ENCODE measurements at places on chromosomes 5 and 9.
A peak's percentile ranks its signal among the peaks of the same experiment; 100 is the strongest.

- no peak for DNase-seq
Observed at GRCh38 chr9:97572892-97573365, 60.2 kb downstream of the TSTD2 start.

DNA sequence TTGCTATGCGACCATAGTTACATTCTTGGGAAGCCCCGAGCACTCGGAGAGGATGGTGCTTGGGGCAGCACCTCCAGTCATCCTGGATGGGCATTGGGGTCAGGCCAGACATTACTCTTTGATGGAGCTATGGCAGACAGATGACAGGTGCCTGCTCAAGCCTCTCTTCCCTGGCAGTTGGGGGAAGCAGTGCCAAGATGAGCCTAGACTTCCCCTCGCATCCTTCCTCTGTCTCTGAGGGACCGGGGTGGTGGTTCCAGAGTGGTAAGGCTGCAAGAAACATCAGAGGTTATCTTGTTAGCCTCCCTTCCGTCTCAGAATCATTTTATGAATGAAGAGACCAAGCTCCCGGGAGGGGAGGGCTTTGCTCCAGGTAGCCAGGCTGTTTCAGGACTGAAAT is 2.8 kb upstream of the HMCN2 start:
- no peak for DNase-seq

DNA sequence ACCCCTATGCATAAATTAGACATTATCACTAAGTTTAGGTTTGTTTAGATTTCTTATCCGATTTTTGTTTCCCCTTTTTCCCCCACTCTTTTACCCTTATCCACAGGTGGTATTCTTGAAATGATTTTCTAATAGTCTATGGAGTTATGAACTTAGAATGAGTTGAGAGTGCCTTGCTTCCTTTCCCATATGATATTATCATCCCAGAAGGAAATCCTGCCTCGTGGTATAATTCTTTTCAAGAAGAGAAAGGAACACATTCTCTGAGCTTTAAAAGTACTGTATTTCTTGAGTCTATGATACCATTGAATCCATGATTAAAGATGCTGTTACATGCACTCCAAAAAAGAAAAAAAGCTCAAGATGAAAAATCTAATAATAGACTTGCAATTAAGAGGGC is 76.9 kb upstream of the ADAMTSL1 start:
- DNase-seq, result no peak

GRCh38 chr5:152529440-152529839 is 124.4 kb upstream of the NMUR2 start:
- no peak for DNase-seq

- DNase-seq, result peak; percentile 33
Observed at GRCh38 chr5:127425868-127426267, 91.6 kb upstream of the PRRC1 start.

DNA sequence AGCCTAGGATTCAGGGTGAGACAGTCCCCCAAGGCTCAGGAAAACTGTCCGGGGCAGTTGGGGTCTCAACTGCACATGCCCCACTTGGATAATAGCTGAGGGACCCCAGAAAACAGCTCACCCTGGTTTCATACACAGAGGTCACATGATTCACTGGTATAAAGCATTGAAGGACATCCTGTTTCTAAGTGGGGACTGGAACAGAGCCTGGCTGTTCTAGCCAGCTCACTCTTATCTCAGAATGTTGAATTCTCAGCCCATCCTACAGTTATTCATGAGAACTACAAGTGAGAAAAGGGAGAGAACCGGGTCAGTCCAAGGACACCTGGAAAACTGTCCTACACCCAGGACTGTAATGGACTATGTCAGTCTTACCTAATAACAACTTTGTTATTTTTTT is 170.9 kb downstream of the FGF1 start:
- no peak for DNase-seq

DNA sequence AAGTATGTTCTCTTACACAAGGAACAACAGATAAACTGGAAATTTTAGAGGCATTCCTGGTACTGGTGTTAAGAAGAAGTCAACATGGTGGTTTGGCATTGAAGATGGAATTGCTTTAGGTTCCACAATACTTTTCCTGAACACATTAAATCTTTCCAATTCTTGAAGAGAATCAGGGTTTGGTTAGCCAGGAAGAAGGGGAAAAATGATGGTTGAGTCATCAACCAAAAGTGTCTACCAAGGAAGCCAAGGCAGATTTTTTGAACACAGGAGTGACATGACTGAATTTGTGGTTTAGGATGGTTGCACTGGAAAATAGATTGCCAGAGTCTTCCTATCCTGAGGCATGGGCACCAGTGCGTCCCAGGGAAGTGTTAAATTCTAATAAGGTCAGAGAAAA is 433.4 kb downstream of the TMEM38B start:
- no peak for DNase-seq

GRCh38 chr5:59446356-59446755 is 447.2 kb downstream of the PDE4D start:
- DNase-seq, result no peak

- no peak for DNase-seq
Observed at GRCh38 chr9:136944212-136944518, 373 bp downstream of the FBXW5 start.

DNA sequence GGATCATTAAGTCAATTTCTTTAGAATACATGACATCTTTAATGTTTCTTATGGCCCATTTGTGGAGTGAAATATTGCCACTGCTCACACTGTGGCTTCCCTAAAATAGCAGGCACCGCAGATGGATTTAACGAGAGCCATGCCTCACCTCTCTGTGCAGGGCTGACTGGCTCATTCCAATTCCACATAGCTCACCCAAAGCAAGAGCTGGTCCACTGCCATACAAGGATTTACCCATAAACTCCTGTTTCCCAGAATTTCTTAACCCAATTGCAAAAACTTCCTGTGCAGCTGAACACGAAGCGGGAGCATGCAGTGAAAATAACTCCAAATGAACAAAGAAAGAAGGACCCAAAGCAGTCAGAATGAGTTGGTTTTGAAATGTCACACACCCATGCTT is 159.5 kb downstream of the BAAT start:
- DNase-seq, result no peak

DNA sequence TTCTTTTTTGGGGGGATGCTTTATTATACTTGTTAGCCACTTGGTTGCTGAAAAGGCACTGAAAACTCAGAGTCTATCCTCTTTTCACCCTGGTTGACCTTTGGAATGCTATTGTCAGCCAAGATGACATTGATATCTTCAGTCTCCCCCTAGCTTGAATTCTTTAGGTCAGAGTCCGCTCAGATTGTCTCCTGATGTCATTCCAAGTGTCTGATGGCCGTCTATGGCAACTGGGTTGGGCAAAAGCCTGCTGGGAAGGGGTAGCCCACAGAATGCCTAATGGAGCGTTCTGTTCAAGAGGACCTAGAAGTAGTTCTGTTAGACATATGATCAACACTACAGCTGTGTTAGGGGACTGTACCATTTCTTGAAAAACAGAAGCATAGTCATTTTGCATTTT is 9.7 kb upstream of the MEF2C start:
- no peak for DNase-seq

- no peak for DNase-seq
Observed at GRCh38 chr9:125151730-125152129, 8.4 kb upstream of the SCAI start.

DNA sequence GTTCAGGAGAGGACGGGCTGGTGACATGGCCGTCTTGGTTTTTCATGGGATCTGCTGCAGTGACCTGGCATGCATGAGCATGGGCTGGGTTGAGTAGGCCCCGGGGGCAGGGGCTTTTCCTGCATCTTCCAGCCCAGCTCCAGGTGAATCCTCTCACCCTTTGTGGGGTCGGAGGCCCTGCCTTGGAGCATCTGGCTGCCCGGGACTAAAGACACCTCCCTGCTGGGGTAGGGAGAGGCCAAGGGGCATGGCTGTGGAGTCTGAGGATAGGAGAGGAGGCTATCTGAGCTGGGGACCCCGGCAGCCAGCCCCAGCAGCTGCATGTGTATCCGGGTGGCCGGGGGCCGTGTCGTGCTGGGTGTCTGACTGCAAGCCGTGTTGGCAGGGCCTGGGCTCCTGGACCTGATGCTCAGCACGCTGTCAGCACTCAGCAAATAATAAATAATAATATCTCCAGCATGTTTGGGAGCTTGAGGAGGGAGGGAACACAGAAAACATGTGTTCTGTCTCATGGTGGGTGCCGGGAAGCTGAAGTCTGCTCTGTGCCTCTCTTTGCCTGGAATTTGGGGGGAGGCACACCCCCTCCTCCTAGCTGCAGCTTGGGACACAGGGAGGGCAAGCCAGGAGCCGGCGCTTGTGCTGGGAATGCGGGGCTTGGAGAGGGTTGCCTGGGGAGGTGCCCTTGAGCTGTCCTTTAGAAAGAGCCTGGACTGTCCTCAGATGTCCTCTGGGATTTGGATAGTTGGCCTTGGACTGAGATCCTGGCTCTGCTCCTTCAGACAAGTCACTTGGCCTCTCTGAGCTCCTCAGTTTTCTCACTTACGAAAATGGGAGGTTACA is 28.4 kb upstream of the PITX1 start:
- no peak for DNase-seq

DNA sequence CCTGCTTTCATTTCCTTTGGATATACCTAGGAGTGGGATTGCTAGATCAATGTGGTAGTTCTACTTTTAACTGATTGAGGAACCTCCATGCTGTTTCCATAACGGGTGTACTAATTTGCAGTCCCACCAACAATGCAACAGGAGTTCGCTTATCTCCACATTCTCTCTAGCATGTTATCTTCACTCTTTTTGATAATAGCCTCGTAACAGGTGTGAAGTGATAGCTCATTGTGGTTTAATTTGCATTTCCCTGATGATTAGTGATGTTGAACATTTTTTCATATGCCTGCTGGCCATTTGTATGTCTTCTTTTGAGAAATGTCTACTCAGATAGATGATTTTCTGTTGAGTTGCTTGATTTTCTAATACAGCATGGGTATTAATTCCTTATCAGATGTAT is 142.2 kb downstream of the ZNF462 start:
- no peak for DNase-seq

- DNase-seq, result no peak
Observed at GRCh38 chr5:35152733-35153132, 77.6 kb downstream of the PRLR start.

- peak; percentile 39 for DNase-seq
Observed at GRCh38 chr9:76987594-76988200, 31.8 kb upstream of the FOXB2 start.

DNA sequence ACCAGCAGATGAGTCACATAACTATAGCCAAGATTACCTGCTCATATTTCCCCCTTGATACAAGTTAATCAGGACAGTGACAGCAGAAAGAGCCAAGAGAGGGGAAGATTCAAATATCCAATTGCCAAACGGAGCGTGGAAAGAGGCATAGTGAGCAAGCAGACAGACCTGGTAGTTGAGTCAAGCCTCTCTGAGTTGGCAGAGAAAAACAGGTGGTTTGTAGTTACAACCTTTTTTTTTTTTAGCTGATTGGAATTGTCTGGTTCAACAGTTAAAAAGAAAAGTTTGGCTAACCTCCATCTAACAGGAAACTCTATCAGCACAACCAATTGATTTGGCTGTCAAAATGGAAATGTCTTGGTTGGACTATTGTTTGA is 272.1 kb downstream of the TLE1 start:
- no peak for DNase-seq

GRCh38 chr5:171891150-171891549 is 105.5 kb downstream of the SMIM23 start:
- no peak for DNase-seq

DNA sequence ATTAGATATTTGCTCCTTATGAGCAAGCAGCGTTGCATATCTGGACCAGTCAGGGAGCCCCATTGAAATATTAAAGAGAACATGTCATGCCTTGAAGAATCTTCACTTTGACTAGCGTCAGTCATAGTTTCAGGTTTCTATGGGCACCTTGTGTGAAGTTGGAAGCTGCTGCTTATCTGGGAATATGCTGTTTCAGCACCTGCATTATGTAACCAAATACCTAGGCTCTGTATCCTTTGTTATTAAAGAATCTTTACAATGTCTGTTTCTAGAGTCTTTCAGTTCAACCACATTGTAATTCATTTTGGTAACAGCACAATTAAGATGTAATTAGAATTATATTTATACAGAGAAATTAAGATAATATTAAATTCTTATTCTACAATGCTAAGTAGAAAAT is 818.8 kb upstream of the TYRP1 start:
- DNase-seq, result no peak

DNA sequence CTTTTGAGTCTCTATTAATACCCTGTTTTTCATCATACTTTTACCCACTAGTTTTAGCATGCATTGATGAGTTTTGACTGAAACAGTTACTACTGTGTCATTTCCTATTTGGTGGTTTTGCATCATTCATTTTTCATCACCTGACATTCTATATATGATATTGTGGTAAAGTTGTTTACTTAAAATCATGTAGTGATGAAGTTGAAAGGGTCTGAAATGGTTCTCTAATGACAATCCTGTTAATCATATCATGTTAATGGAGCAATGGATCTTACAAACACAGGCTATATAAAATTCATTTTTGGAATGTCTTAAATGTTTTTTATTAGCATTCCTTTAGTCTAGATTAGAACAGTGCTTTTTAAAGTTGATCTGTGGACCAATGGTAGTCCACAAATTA is 84.1 kb downstream of the ERBIN start:
- DNase-seq, result no peak

- no peak for DNase-seq
Observed at GRCh38 chr9:111736714-111737113, 58.0 kb downstream of the SHOC1 start.

DNA sequence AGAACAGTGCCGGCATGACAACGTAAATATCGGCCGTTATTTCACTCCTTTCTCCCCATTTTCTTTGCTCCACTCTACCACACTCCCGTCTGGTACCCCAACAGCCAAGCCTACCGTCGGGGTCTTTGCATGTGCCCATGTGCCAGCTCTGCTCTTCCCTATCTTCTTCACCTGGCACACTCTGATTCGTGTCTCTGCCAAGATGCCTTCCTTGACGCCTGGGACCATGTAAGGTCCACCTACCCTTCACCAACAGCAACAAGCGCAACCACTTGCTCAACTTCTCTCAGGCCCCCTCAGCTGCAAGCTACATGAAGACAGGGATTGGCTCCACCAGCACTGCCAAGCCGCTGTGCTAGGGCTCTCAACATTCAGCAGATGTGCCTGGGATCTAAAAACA is 4.4 kb downstream of the MGAT1 start:
- no peak for DNase-seq

DNA sequence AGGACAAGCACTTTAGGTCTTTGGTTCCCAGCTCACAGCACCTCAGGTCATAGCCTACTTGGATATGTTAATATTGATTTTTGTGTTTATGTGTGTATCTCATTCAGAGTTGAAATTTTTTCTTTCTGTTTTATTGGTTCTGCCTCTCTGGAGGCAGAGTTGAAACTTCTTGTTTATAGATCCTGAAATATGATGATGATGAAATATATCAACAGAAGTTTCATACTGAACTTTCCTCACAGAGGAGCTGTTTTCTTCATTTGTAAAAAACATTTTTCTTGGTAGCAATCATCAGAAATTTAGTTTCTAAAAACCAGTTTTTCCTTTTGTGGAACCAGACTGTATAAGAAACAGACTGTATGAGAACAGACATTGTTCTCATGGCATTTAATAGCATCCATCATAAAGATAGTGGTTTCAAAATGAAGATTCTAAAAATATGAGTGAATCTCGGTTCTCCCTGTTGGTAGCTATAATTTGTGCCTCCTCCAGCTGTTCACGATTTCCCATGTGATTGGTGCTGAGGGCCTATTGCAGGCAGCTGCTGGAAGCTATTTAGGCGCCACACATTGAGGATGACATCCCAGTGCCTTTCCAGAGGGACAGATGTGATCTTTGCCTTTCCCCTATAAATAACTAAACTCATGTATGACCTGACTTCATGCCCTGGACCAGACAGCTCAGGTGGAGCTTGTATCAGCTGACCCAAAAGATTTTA is 39.5 kb upstream of the CFAP157 start:
- DNase-seq, result no peak

GRCh38 chr5:169200125-169200778 is 100.7 kb downstream of the SLIT3 start:
- no peak for DNase-seq

- DNase-seq, result no peak
Observed at GRCh38 chr5:108233617-108234155, 148.2 kb downstream of the FBXL17 start.

Measured in erythroblast (primary cell).